ENCODE measurements at places on chromosomes 16 and 17.

- DNase-seq, result no peak
Observed at GRCh38 chr16:88497561-88498462, 44.7 kb downstream of the ZFPM1 start.

- no peak for DNase-seq
Observed at GRCh38 chr16:63130942-63131341, 1094.7 kb upstream of the CDH8 start.

DNA sequence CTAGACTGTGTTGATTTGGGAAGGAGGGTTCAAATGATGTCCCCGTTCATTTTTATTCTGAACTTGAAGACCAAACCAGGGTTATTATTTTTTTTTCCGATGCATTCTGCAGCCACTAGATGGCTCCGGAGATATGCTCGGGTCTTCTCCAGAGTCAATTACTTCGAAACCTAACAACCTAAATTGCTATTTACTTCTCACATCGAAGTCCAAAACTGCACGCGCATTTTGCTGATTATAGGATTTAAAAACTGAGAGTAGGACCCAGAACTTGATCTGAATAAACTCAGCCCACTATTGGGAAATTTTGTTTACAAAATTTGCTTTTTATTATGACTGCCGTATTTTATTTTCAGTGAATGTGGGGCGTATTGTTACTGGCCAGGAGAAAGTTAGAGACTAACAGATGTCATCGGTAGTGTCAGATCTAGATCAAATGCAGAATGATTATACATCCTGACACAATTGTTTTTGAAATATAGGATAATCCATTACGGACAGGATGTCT lies 263.8 kb downstream of the HS3ST3A1 start:
- no peak for DNase-seq

GRCh38 chr17:41444186-41444585 lies 3.4 kb upstream of the KRT38 start:
- DNase-seq, result no peak

DNA sequence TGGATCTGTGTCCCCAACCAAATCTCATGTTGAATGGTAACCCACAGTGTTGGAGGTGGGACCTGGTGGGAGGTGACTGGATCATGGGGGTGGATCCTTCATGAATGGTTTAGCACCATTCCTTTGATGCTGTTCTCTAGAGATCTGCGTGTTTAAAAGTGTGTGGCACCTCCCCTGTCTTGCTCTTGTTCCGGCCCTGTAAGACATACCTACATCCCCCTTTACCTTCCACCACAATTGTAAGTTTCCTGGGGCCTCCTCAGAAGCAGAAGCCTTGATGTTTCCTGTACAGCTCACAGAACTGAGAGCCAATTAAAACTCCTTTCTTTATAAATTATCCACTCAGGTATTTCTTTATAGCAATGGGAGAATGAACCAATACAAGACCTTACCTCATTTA lies 257.7 kb downstream of the XYLT1 start:
- no peak for DNase-seq

DNA sequence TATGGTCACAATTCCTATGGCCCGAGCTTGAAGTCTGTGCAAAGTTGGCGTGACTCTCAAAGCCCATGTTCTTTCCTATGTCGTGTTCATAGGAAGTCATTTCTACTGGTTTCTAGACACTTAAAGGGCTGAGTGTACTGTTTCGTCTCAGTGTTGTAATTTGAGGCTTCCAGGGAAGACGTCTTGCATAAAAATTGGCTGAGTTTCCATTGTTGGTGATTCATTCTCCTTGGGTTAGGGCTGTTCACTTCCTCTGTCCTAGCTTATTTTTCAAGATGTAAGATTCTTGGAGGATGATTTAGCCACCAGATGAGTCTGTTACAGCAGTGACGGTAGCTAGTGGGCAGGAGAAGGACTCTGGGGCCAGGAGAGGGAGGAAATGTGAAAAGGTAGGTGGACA lies 43.1 kb downstream of the PIK3R5 start:
- no peak for DNase-seq

GRCh38 chr17:68255731-68256538 lies 8.1 kb downstream of the AMZ2 start:
- no peak for DNase-seq

DNA sequence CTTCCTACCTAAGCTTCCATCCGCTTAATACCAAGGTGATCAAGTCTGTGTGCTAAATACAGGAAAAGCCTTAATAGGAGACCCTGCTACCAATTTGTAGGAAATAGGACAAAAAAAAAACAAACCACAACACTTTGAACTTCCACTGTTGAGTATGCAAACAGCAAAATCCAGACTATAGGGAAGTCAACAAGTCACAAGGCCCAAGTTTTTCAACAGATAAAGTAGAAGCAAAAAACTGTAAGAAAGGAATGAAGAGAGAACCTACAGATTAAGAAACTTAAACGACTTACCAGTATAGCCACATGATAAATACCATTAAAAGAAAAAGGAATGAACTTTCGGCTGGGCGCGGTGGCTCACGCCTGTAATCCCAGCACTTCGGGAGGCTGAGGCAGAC lies 7.4 kb downstream of the USP22 start:
- DNase-seq, result no peak

DNA sequence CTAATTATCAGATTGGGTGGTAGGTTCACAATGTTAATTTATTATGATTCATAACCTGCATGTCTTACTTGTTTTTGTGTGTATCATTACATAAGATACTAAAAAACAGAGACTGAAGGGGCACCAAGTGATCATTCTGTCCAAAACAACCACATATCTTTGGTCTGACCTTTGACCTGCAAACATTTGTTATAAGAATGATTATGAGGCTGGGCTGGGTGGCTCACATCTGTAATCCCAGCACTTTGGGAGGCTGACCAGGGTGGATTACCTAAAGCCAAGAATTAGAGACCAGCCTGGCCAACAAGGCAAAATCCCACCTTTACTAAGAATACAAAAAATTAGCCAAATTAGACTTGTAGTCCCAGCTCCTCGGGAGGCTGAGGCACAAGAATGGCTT lies 116.4 kb downstream of the SPAG9 start:
- DNase-seq, result no peak

DNA sequence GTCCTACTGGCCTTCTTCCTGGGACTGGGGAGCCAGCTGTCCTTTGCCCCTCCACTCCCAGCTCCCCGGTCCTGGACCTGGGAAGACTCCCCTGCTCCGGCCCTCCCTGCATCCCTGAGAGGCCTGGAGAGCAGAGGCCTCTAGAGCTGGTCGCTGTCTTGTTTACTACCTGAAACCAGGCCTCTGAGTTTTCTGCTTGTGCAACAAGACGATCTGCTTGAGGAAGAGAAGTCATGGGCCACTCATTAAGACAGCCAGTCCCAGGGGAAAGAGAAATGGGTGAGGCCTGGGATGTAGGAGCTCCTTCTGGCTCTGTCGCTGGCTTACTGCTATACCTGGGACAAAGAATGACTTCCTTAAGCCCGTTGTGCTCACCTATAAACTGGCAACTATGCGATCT lies 29.8 kb upstream of the GPRC5C start:
- DNase-seq, result no peak

DNA sequence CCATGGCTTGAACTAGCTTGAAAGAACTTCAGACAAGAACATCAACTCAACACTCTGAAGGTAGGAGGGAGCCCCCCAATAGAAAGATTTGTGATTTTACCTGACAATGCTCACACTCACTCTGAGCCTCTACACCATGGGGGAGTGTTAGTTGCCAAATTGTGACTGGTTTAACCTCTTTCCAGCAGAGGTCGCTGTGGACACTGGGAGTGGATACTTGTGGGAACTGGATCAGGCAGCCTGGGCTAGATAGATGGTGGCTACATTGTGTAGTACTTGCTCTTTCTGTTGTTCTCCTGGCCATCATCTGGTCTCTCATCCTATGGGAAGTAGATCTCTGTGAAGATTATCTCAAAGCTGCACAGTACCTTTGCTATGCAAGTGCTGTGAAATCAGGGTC lies 2.9 kb downstream of the SMPD3 start:
- no peak for DNase-seq
